ENCODE measurements at places on chromosomes 4 and X. TPM values are rescaled to one million over a fixed set of nuclear protein-coding genes. Genes with fewer than 3 reads are reported as not detected.

Gene SPANXD
- not detected for total RNA-seq

Gene PABPC1L2A
- not detected for total RNA-seq

Gene PUDP
- total RNA-seq, result 20.3 TPM

Gene APLN
- total RNA-seq, result 0.22 TPM

GRCh38 chrX:131544218-131544617 is 344 bp downstream of the OR13H1 start:
- no peaks in the 10 kb centered on the region for H3K27me3 ChIP-seq
- no peak overlapping the region for H3K27ac ChIP-seq
- no peaks in the 10 kb centered on the region for H3K36me3 ChIP-seq
- no peak overlapping the region for H3K4me3 ChIP-seq
- H3K4me1 ChIP-seq, result no peaks in the 10 kb centered on the region

- no peak overlapping the region for H3K4me3 ChIP-seq
- no peaks in the 10 kb centered on the region for H3K27me3 ChIP-seq
- no peaks in the 10 kb centered on the region for H3K36me3 ChIP-seq
- H3K4me1 ChIP-seq, result no peaks in the 10 kb centered on the region
- DNase-seq, result no peak
Measured at GRCh38 chr4:152248347-152248746, 287.5 kb downstream of the FBXW7 start.

DNA sequence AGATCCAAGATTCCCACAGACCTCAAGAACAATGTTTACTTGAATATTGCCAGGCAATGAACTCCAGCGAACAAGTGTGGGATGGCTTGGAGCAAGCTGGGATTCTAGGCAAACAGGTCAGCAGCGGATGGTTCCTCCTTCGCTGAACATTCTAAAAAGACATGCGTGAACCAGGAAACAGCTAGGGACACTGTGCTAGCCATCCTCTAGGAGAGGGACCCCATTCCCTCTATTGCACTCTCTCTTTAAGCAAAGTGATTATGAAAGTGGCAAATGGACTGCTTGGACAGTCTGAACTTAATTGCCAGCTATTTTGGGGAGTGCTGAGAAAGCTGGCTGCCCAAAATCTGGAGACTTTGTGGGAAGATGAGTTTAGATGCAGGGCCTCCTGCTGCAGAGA is 29.9 kb upstream of the TEC start:
- no peak overlapping the region for H3K4me3 ChIP-seq
- H3K27me3 ChIP-seq, result no peaks in the 10 kb centered on the region
- no peak for DNase-seq
- H3K27ac ChIP-seq, result no peak overlapping the region
- no peaks in the 10 kb centered on the region for H3K36me3 ChIP-seq
- no peaks in the 10 kb centered on the region for H3K4me1 ChIP-seq
